ENCODE measurements at places on chromosomes 3 and 15.

GRCh38 chr3:13620281-13620680 is 71.4 kb downstream of the FBLN2 start:
- DNase-seq: no peak

- DNase-seq: no peak
Observed at GRCh38 chr3:102400142-102400541, 34.7 kb upstream of the ZPLD1 start.

DNA sequence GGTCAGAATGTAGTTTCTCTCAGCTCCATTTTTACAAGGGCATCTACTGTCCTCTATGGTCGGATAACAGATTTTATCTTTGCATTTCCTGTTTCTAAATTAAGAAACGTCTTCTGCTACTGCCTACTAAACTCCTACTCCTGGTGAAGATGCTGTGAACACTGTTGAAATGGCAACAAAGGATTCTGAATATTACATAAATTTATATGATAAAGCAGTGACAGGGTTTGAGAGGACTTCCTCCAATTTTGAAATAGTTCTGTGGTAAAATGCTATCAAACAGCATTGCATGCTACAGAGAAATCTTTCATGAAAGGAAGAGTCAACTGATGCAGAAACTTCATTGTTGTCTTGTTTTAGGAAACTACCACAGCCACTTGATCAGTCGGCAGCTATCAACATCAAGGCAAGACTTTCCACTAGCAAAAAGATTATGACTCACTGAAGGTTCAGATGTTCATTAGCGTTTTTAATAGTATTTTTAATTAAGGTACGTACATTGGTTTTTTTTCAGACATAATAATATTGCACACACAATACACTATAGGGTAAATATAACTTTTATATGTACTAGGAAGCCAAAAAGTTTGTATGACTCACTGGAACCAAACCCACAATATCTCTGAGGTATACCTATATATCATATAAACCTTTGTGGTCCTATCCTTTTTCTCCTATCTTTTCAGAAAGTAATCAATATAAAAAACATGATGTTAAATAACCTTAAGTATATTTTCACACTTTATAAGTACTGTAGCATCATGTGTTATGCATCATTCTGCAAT is 156.1 kb downstream of the STAG1 start:
- no peak for DNase-seq

DNA sequence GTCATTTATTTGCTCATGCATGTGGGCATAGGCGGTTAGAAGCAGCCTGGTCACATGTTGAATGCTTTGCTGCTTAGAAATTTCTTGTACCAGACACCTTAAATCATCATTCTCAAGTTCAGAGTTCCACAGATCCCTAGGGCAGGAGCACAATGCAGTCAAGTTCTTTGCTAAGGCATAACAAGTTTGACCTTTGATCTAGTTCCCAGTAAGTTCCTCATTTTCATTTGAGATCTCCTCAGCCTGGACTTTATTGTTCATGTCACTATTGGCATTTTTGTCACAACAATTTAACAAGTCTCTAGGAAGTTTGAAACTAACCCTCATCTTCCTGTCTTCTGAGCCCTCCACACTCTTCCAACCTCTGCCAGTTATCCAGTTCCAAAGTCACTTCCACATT is 22.8 kb downstream of the HGD start:
- DNase-seq: no peak

DNA sequence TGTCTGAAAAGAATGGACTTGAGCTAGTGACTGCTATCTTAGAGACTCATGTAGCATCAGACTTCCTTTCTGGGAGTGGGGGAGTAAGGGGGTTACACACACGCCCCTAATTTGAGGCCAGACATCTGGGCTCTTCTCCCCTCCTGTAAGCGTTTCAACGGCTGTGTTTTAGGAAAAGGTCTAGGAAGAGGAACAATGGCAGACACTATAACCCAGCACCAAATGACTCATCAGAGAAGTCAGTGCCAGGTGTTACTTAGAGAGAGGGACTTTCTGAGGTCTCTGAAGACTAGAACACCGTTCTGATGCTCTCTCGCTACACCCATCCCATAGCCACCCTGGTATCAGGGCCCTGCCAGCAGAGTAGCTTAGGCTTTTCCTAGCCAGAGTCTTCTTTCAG is 65.5 kb downstream of the SSUH2 start:
- DNase-seq: no peak

DNA sequence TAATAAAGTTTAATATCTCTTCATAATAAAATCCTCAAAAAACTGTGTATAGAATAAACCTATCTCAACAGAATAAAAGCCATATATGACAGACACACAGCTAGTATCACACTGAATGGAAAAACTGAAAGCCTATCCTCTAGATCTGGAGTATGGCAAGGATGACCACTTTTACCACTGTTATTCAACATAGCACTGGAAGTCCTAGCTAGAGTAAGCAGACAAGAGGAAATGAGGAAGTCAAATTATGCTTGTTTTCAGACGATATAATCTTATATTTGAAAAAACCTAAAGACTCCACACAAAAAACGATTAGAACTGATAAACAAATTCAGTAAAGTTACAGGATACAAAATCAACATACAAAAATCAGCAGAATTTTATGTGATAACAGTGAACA is 57.4 kb upstream of the DIPK2A start:
- DNase-seq: no peak

GRCh38 chr15:38225381-38225780 is 27.3 kb upstream of the SPRED1 start:
- no peak for DNase-seq

DNA sequence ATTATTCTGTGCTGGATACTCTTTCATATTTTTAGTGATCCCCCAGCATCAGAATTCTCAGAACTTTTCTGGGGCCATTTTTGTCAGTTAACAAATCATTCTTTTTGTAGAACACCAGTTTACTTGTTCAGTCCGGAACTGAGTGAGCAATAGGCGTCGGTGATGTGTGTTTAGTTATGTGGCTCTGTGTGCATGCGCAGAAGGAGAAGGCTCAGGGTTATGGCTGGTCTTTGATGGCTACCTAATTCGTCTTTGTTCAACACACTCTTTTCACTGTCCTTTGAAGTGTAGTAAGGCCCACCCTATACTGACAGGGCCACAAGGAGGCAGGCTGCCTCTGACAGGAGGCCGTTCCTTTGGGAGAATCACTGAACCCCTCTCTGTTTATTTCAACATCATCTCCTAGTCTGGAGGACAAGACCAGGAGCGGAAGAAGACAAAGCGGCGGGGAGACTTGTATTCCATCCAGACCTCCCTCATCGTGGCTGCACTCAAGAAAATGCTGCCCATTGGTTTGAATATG is 158.2 kb upstream of the CHRM5 start:
- DNase-seq: no peak

DNA sequence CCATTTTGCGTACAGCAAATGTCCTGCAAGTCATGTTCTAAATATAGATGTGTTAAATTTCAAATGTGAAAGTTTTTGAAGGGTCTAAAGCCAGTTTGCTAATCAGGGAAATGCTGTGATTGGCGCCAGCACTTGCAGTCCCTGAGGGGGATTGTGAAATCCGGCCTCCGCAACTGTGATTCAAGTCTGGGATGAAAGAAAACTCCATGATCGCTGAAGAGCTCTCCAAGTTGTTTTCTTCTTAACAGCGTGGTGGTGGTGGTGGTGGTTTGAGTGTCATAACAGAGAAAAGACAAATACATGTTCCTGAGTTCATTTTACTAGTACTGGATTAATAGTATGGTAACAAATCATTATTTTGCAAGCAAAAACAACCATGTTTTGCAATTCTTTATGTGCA is 51.8 kb downstream of the MITF start:
- DNase-seq: no peak

- peak; percentile 17 for DNase-seq
Observed at GRCh38 chr15:76431971-76432370, 95.4 kb downstream of the ISL2 start.

- no peak for DNase-seq
Observed at GRCh38 chr3:4597208-4597985, 104.2 kb downstream of the ITPR1 start.

DNA sequence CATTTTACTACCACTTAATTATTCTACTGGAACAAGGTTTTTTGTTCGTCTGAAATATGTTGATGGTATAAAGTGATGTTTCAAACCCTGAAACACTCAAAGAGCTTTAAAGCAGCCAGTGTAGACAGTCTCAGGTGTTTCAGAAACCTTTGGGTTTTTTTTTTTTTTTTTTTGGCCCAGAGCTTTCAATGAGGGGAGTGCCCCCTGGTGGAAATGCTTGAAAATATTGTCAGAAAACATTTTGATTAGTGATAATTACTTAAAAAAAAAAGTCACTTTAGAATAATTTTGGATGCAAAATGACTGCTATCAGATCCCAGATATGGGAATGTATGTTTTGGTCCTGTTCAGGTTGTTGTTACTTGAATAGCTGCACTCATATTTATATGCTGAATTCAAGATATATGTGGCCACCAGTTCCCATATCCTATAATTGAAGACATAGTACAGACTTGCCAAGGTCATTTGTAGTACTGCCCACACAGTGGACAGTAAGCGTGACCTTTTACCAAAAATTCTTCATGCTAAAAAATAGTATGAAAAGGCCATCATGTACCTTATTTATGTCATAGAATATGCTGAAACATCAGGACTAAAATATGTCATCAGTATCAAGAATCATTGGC is 35.9 kb downstream of the SATB1 start:
- DNase-seq: peak; percentile 14

GRCh38 chr15:42121682-42122081 is 27.3 kb upstream of the PLA2G4D start:
- no peak for DNase-seq

DNA sequence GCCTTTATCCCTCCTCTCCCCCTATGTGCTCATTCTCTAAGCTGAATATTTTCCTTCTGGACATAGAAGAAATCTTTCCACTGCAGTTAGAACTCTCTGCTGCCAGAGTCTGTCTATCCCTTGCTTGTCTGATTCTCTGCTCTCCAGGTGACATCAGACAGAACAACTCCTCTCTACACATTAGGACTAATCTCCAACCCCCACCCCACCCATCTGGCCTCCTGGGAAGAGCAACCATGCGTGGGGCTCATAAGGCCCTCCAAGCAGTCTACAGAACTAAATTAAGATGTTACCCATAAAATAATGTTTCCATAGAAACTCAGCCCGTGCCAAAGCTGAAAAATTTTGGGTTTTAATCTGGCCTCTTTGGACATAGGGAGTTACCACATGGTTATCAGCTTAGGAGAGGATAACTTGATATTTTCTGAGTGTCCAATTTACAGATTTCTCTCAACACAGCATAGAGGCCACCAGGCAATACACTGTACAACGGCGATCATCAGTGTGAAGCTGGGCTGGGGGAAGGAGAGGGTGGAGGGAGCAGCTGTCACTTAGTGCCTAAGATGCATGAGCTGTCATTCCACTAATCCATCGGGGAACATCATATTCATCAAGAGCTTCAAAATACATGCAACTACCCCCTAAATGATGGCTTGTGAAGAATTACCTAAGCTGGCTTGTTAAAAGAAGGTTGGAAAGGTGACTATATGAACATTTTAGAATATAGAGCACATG is 199.4 kb downstream of the CLSTN2 start:
- no peak for DNase-seq

- DNase-seq: peak; percentile 57
Observed at GRCh38 chr15:65082303-65082953, 5.9 kb downstream of the KBTBD13 start.

- no peak for DNase-seq
Observed at GRCh38 chr3:113966172-113966571, 18.4 kb downstream of the ZDHHC23 start.

GRCh38 chr3:161042023-161042501 is 63.1 kb downstream of the B3GALNT1 start:
- DNase-seq: no peak

GRCh38 chr15:101376615-101377395 is 81.8 kb upstream of the SNRPA1 start:
- no peak for DNase-seq

- DNase-seq: no peak
Observed at GRCh38 chr3:155342344-155342743, 48.9 kb upstream of the STRIT1 start.

DNA sequence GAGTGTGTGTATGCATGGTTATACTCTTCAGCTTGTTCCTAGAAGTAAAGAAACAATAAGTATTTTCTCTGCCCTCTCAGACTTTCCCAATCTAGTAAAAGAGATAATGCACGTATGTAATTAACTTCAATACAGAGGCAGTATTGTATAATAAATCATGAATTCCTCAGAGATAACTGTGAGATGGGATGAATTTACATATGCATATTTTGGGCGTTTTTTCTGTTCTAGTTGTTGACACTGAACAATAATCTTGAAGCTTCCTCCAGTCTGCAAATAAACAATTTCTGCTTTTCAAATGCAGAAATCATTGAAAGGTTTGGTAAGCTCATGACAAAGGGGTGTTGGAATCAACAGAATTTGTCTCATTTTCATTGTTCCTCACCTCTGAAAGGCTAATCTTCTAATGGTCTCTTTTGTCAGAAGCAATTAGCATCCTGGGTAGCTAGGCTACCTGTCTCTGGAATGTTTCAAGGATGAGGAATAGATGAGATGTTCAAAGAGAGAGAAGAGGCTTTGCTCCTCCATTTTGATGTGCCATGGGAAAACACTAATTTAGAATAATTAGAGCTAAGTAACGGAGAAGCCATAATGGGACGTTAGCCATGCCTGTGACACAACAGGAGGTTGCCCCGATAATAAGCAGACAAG is 43.3 kb upstream of the SIAH2 start:
- no peak for DNase-seq

DNA sequence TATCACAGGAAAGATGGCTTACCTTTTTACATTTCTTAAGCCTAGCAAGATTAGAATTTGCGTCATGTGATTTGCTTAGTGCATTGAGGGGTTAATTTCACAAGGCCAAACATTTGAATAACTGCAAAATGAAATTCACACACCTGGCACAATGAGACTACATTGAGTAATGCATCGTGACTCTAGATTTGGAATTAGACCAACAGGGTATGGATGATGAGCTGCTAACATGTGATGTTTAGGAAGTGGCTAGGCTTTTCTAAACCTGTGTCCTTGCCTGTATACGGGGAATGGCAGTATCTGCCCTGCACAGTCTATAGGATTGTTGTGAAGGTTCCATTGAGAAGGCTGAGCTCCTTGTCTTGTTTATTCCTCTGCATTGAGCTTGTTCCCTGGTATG is 160.1 kb downstream of the MFSD1 start:
- DNase-seq: no peak

- DNase-seq: no peak
Observed at GRCh38 chr15:91319371-91320059, 219.5 kb downstream of the SV2B start.

- no peak for DNase-seq
Observed at GRCh38 chr3:57961828-57962447, 46.3 kb upstream of the FLNB start.

DNA sequence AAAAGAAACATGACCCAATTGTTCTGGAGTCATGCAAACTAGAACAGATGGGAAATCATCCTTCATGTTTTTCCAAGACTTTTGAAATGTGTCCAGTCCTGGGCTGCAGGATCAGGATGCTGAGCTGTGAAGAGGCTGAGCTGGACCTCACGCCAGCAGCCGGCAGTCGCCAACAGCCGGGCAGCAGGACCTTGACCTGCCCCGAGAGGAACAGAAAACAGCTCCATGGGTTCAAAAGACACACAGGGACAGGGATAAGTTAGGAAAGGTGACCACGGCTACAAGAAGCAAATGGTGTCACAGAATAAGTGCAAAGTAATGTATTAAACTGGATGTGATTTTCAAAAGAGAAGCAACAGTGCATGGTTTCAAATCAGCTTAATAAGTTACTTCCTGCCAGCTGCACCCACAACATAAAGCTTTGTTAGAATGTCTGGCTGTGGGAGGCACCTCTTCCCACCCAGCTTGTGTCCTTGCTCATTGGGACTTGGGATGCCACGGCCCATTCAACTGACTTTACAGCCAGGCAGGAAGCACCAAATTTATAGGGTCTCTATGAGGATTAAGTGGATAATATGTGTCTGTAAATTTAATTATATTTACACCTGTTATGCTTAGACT is 266.4 kb downstream of the GABRG3 start:
- DNase-seq: no peak
